Naive thymus-derived CD4-positive, alpha-beta T cell (primary cell): ENCODE measurements at places on chromosomes 5 and 9. TPM values are rescaled to one million over a fixed set of nuclear protein-coding genes. Genes with fewer than 3 reads are reported as not detected.

DNA sequence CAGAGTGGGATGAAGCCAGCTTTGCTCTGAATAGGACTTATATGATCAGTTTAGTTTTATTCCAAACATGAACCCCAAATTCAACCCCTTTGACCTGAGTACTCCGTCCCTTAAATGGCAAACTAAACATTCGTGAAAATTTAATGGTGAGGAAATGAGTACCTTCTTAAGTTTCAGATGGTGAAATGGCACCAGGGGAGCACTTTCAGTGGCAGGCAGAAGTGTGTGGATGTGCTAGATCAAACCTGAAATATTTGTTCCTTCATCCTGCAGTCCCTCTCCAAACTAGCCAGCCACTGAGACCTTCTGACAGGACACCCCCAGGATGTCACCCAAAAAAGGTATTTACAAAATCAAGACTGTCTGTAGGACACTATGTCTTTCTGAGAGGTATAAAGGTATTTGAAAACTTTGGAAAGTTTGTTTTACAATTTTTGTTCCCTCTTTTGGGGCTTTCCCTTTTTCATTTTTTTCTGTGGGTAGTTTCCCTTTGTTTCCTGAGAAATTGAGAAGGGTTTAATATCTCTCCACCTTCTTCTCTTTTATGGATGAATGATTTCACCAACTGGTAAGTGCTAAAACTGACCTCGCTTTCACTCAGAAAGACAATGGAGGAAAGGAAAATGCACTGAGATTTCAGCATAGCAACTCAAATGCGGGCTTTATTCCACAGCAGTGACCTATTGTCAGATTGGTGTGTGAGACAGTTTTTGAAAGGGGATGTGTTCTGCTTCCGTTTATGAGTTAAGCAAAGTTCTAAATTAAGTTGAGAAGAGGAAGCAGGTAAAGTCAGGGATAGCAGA, 127.1 kb downstream of the TMC1 start:
- H3K36me3 ChIP-seq: no peaks in the 10 kb centered on the region
- H3K4me3 ChIP-seq: no peak overlapping the region
- no peak for DNase-seq
- no peak overlapping the region for H3K27ac ChIP-seq
- no peaks in the 10 kb centered on the region for H3K27me3 ChIP-seq

DNA sequence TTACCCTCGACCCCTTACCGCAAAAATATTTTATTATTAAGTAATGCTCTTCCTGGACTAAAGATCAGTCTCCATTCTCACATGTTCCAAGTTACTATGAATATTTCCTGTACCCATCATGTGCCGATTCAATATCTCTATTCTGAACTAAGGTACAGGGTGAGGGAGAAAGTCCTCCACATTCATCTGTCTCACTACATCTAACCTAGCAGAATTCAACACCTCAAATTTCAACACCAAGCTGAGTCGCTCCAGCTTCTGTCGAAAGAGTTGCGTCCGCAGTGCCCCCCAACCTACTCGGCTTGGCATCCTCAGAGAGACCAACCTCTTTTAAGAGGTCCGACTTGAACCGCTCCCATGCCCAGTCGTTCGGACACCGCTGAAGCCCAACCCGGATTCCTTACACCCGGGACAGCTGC, 1.0 kb downstream of the CERT1 start:
- H3K36me3 ChIP-seq: no peaks in the 10 kb centered on the region
- H3K27ac ChIP-seq: peak overlapping the region; percentile 75
- no peaks in the 10 kb centered on the region for H3K27me3 ChIP-seq

DNA sequence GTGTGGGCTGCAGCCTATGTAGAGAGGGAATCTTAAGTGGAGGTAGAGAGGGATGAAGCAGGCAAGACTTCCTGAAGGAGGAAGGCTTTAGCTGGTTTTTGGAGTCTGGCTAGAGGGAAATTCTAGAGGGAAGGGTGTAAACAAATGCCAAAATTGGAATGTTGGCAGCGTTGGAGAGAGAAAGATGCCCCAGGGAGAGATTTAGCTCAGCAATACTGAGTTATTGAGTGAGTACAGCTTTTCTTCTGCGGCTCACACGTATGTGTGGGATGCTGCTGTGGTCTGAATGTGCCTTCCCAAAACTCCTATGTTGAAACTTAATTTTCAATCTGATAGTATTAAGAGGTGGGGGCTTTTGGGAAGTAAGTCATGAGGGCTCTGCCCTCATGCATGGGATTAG, 24.5 kb upstream of the GLRA1 start:
- no peaks in the 10 kb centered on the region for H3K4me1 ChIP-seq
- no peak overlapping the region for H3K27ac ChIP-seq
- no peak for DNase-seq
- no peaks in the 10 kb centered on the region for H3K27me3 ChIP-seq
- H3K4me3 ChIP-seq: no peak overlapping the region
- no peaks in the 10 kb centered on the region for H3K36me3 ChIP-seq

GRCh38 chr5:108727651-108728565, 19.8 kb upstream of the FER start:
- H3K4me1 ChIP-seq: peaks cover 6% of the 10 kb centered on the region
- H3K4me3 ChIP-seq: peak overlapping the region; percentile 79
- H3K27ac ChIP-seq: peak overlapping the region; percentile 60
- DNase-seq: peak; percentile 45
- H3K27me3 ChIP-seq: no peaks in the 10 kb centered on the region

The FAM151B gene
- not detected for total RNA-seq
